KG1 (cell line): ENCODE measurements at places on chromosomes 3 and 15.

DNA sequence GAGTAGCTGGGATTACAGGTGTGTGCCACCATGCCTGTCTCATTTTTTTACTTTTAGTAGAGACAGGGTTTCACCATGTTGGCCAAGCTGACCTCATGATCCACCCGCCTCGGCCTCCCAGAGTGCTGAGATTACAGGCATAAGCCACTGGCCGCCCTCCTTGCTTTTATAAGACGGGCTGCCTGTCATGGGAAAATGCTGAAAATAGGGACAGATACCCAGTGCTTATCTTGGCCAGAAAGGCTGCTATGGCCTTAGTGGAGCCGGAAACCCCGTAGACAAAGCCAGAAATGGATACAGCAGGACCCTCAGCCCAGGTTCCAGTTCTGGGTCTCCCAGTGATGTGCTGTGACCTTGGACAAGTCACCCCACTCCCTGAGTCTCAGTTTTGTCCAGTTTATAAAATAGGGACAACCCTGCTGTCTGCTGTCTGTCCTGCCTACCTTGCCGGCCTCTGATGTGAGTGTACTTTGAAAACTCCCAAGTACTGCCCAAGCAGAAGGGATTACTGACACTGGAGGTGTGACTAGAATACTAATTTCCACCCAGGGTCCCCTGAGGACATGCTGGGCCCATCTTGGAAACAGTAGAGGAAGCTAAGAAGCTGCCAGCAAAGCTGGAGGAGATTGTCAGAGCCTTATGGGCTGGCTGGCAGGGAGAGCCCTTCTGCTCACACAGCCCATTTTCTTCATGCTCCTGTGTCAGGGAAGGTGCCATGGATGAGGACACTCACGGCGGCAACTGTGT lies 59.6 kb downstream of the BDH1 start:
- DNase-seq = no peak

GRCh38 chr3:40780925-40781406 lies 256.2 kb downstream of the ZNF621 start:
- DNase-seq = no peak

DNA sequence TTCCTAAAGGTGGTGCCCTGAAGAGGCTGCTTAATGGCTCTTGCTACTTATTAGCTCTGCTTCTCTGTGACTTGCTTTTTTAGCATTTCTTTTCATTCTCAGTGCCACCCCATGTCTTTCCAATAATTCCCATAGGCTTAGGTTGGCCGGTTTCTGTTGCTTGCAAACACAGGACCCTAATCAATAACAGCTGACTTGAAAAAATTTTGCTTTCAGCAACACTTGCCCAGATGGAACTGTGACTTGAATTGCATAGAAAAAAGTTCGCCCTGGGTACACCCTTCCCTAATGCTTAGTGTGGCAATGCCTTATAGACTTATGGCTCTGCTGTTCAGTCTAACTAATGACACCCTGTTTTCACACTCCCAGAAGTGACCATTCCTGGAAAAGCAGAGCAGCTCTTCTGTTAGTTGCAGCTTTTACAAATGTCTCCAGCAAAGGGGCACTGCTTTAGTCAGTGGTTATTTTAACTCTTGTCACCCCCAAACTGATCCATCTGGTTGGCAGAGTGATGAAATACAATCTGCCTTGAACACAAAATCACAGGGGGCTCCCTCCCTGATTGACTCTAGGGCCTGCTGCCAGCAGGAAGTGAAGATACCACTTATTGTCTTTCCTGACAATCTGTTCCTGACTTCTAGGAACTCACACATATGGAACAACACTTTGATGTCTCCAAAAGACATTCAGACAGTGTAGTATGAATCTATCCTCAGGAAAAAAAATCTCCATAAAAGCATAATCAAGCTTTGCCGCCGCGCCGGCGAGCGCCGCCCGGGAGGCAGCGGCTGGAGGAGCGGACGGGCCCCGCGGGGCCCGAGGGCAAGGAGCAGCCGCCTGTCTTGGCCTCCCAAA lies 9.7 kb upstream of the SLMAP start:
- DNase-seq = no peak

DNA sequence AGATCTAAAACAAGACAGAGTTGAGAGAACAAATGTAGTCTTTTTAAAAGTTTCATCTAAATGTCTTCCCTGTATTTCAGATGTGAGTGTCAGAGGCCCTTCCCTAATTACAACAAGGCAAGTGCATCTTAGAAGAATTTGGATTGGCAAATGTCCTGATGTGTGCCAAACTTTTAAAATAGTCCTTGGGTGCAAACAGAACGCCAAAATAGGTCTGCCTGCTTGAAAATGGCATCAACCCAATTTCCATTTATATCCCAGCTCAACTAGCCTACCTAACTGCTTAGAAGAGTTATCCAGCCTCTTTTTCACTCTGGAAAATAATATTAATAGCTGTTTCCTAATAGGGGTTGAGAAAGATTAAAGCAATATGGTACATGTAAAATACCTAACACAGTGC lies 311.8 kb upstream of the ARRDC4 start:
- no peak for DNase-seq

GRCh38 chr3:160796089-160796812 lies 40.2 kb downstream of the PPM1L start:
- DNase-seq = no peak

GRCh38 chr3:9024341-9024740 lies 61.1 kb upstream of the RAD18 start:
- DNase-seq = no peak

DNA sequence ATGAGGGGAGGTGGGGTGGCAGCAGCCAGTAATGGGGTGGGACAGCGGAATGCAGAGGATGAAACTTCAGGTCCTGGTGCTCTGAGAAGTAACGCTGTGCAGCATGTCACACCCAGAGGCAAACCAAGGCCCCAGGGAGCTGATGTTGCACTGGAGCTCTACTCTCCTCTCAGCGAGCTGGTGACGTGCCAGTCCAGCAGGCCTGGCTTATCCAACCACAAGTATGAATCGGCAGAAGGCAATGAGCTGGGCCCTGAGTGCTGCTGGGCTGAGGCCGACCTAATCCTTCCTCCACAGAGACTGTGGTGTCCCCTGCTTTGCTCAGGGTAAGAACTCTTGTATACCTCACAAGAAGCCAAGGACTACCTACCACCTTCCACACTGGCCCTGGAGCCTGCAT lies 30.5 kb downstream of the CD86 start:
- DNase-seq = no peak

GRCh38 chr3:141178551-141178950 lies 53.1 kb upstream of the PXYLP1 start:
- no peak for DNase-seq

GRCh38 chr3:41265011-41265545 lies 65.8 kb downstream of the CTNNB1 start:
- DNase-seq = no peak

DNA sequence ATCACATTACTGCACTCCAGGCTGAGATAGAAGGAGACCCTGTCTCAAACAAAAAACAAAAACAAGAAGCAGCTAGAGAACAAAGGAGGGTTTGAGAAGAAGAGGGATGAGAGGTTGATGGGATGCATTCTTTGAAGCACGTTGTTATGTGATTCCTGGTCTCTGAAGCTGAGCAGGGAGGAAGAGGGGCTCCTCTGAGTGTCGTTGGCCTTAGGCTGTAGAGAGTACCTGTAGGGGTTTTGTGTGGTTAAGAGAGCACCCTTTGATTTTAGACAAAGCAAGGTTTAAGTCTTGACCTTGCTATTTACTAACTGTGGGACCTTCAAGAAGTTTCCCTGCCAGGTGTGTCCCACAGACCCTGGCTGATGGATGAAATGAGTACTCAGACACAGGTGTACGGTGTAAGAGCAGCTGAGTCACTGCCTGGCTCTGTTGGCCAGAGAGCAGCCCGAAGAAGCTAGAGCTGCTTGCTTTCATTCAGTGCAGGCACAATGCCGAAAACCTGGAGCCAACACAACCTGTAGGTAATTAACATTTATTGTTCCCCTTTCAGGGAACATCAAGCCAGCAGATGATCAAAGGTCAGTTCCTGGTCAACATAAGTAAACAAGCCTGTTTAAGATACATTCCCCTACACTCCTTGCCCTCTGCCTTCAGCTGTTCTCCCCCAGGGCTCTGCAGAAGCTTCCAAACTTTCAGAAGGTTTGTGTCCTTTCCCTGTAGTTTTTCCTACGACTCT lies 67.2 kb downstream of the LRRK1 start:
- DNase-seq = no peak
